ENCODE measurements at places on chromosomes 7 and 10.
A peak's percentile ranks its signal among the peaks of the same experiment; 100 is the strongest.

GRCh38 chr10:32692174-32692573 lies 246.2 kb downstream of the CCDC7 start:
- no peak overlapping the region for H3K27ac ChIP-seq
- H3K4me1 ChIP-seq, result no peaks in the 10 kb centered on the region
- no peaks in the 10 kb centered on the region for H3K27me3 ChIP-seq
- H3K4me3 ChIP-seq, result no peak overlapping the region
- H3K36me3 ChIP-seq, result no peaks in the 10 kb centered on the region
- no peak for DNase-seq

- no peak overlapping the region for H3K4me3 ChIP-seq
- no peaks in the 10 kb centered on the region for H3K36me3 ChIP-seq
- peaks cover 64% of the 10 kb centered on the region for H3K4me1 ChIP-seq
- DNase-seq, result no peak
These were observed 12.7 kb downstream of the EBF3 start for GRCh38 chr10:129951101-129951969.

GRCh38 chr7:4147926-4148620 lies 534.0 kb upstream of the FOXK1 start:
- peaks cover 12% of the 10 kb centered on the region for H3K4me1 ChIP-seq
- no peaks in the 10 kb centered on the region for H3K36me3 ChIP-seq
- H3K27ac ChIP-seq, result no peak overlapping the region
- H3K27me3 ChIP-seq, result peaks cover 6% of the 10 kb centered on the region

- H3K4me1 ChIP-seq, result peaks cover 4% of the 10 kb centered on the region
- no peaks in the 10 kb centered on the region for H3K27me3 ChIP-seq
These were observed 132.7 kb downstream of the NEURL1 start for GRCh38 chr10:103626178-103626577.

DNA sequence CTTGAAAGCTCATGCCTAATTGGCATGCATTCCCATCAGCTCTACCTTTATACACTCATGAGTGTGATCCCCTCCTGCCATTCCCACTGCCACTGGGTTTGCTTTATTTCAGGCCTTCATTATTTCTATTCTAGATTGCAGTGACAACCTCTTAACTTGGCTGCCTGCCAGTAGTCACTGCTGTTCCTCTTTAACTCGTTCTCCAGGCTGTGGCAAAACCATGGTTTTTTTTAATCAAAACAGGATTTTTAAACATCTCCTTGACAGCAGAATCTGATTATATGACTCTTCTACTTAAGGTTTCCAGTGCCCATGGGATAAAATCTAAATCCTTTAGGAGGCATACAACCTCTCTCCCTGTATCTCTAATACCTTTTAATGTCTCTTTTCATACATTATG lies 223.7 kb upstream of the PCDH15 start:
- DNase-seq, result no peak
- H3K27me3 ChIP-seq, result no peaks in the 10 kb centered on the region
- no peak overlapping the region for H3K27ac ChIP-seq
- H3K4me3 ChIP-seq, result no peak overlapping the region
- H3K36me3 ChIP-seq, result no peaks in the 10 kb centered on the region
- no peaks in the 10 kb centered on the region for H3K4me1 ChIP-seq

- H3K4me3 ChIP-seq, result no peak overlapping the region
- H3K27me3 ChIP-seq, result no peaks in the 10 kb centered on the region
- no peak overlapping the region for H3K27ac ChIP-seq
- no peaks in the 10 kb centered on the region for H3K4me1 ChIP-seq
These were observed 21.6 kb upstream of the NME8 start for GRCh38 chr7:37826825-37827224.

DNA sequence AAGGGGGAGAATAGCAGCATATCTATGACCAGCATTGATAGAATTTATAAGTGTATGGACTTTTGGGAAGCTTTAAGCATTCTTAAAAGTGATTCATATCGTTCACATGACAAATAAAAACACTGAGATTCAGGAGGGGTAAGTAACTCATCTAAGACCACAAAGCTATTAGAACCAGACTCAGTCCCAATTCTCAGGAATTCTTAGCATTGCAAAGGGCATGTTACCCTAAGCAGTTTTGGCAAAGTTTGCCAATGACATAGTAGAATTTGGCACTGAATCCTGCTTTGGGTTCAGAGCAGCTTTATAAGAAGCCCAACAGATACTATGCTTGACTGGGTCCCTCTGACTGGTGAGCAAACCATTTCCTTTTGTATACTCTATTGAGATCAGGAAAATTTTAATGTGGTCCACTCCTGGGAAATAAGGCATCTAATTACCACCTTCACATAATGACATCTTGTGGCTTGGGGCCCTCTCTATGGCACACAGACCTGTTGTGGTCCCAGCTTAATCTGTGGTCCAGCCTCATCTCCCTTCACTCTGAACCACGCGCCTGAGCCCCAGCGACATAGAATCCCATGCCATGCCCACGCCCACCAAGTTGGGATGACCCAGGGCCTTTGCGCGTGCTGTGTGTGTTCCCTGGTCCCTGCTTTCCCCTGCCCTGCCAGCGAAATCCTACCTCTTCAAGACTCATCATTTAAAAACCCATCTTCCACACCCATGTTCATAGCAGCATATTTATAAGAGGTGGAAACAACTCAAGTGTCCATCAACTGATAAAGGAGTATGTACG lies 37.5 kb upstream of the DOCK1 start:
- H3K27ac ChIP-seq, result no peak overlapping the region
- no peaks in the 10 kb centered on the region for H3K36me3 ChIP-seq
- H3K4me3 ChIP-seq, result no peak overlapping the region
- no peaks in the 10 kb centered on the region for H3K4me1 ChIP-seq

DNA sequence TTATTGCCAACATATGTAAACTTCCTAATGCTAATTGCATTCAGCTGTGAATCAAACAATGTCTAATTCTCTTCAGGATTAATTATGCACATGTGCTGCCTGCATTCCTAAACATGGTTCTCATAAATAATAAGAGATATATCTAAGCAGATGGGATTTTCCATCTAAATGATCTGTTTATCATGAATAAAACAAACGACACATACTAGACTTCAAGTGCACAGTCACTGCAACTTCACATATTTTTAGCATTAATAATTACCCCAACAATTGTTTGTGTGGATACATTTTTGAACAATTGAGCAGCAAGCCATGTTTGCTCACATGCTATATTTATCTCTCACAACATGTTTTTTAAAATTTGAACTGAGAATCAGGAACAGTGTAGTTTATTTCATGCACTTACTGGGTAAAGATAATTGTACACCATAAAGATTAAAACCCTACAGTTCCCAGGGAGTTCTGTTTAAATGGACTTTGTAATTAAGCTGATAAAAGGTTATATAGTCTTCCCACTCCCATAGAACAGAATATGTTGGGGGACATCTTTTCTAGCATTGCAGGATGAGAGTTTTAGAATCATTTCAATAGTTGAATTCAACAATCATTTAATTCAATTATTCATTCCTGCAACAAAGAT lies 378.5 kb downstream of the MDFIC start:
- no peaks in the 10 kb centered on the region for H3K4me1 ChIP-seq
- H3K27ac ChIP-seq, result no peak overlapping the region
- no peaks in the 10 kb centered on the region for H3K36me3 ChIP-seq
- no peak overlapping the region for H3K4me3 ChIP-seq

DNA sequence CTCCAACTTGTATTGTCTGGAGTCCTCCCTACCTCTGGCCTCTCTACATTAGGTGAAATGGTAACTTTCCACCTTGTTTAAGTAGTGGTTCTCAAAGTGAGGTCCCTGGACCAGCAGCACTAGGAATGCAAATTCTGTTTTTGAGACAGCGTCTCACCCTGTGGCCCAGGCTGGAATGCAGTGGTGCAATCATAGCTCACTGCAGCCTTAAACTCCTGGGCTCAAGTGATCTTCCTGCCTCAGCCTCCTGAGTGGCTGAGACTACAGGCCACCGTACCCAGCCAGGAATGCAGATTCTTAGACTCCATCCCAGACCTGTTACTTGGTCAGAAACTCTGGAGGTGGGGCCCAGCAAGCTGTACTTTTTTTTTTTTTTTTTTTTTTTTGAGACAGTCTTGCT lies 6.8 kb upstream of the TBL2 start:
- H3K27ac ChIP-seq, result no peak overlapping the region
- H3K36me3 ChIP-seq, result no peaks in the 10 kb centered on the region
- no peaks in the 10 kb centered on the region for H3K27me3 ChIP-seq
- H3K4me1 ChIP-seq, result peaks cover 3% of the 10 kb centered on the region
- no peak for DNase-seq

DNA sequence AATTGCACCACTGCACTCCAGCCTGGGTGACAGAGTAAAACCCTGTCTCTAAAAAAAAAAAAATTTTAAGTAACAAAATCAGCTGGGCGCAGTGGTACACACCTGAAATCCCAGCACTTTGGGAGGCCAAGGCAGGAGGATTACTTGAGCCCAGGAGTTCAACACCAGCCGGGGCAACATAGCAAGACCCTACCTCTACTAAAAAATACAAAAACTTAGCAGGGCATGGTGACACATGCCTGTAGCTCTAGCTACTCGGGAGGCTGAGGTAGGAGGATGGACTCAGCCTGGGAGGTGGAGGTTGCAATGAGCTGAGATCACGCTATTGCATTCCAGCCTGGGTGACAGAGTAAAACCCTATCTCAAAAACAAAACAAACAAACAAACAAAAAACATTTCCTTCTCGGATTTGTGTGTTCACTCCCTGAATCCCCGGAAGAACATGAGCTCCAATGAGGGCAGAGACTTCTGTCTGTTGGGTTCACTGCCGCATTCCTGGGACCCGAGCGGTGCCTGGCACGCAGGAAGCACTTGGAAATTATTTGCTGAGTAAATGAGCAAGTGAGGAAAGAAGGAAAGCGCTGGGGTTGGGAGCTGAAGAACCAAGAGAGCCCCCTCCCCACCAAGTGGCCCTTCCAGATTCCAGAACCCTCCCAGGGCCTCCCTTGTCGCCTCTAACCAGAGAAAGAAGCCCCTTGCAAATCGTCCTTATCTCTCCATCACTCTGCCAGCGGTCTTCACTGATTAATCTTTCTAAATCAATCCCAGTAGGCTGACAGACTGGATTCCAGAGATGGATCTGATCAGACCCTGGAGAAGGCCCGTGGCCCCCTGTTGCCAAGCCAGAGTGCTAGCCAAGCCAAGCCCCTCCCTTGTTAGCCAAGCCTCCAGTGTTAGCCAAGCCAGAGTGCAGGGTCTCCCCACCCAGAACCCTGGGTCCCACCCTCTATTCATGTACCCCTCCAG lies 6.2 kb downstream of the TNRC18 start:
- H3K27ac ChIP-seq, result peak overlapping the region; percentile 100
- no peaks in the 10 kb centered on the region for H3K27me3 ChIP-seq
- DNase-seq, result no peak
- H3K36me3 ChIP-seq, result no peaks in the 10 kb centered on the region
- H3K4me1 ChIP-seq, result no peaks in the 10 kb centered on the region

DNA sequence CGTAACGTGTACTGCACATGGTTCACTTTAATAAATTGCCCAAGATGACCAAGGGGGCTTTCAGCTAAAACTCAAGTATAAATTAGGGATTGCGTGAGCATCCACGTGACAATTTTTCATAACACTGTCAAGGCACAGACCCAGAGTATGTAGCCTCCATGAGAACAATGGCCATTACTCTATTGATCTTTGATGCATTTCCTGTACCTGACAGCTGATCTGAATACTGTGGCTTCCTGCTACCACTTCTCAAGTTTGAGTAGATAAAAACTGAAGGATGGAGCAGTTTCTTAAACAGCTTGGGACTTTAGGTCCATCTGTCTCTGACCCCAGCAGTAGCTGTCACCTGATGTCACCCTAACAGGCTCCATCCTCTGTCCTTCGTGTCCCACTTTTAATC lies 98.9 kb downstream of the ABCC2 start:
- H3K4me1 ChIP-seq, result no peaks in the 10 kb centered on the region
- H3K36me3 ChIP-seq, result peaks cover 93% of the 10 kb centered on the region
- no peak for DNase-seq
- no peak overlapping the region for H3K27ac ChIP-seq
- no peaks in the 10 kb centered on the region for H3K27me3 ChIP-seq
- H3K4me3 ChIP-seq, result no peak overlapping the region

- no peak for DNase-seq
- H3K27me3 ChIP-seq, result no peaks in the 10 kb centered on the region
- H3K36me3 ChIP-seq, result no peaks in the 10 kb centered on the region
- H3K27ac ChIP-seq, result no peak overlapping the region
- H3K4me3 ChIP-seq, result no peak overlapping the region
These were observed 131.9 kb downstream of the DGKB start for GRCh38 chr7:14770614-14771013.

Data from gastrocnemius medialis (tissue), 4 donors.